Activated T-helper 1 cell treated with anti-CD3 and anti-CD28 coated beads, Interleukin-2, amount 50 U/mL, for 16 hours (primary cell): ENCODE measurements at places on chromosomes 2 and 18.

DNA sequence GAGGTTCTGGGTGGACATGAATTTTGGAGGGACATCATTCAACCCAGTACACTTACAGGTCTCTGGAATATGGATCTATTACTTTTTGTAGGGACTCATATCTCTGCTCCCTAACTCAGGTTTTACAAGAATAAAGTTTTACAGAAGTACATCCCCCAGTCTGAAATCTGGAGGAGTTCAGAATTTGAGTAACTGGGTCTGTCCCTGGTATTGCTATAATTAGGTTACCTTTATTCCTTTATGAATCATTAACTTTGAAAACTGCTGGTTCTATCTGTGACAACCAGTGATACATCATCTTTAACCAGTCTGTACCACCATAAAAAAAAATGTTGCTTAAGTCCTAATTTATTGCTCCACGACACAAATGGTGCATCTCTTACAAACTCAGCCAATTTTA, 59.9 kb downstream of the INSIG2 start:
- DNase-seq: no peak

GRCh38 chr2:43743706-43744105, 30.1 kb upstream of the DYNC2LI1 start:
- no peak for DNase-seq

GRCh38 chr2:63817382-63817781, 24.3 kb upstream of the UGP2 start:
- DNase-seq: no peak

DNA sequence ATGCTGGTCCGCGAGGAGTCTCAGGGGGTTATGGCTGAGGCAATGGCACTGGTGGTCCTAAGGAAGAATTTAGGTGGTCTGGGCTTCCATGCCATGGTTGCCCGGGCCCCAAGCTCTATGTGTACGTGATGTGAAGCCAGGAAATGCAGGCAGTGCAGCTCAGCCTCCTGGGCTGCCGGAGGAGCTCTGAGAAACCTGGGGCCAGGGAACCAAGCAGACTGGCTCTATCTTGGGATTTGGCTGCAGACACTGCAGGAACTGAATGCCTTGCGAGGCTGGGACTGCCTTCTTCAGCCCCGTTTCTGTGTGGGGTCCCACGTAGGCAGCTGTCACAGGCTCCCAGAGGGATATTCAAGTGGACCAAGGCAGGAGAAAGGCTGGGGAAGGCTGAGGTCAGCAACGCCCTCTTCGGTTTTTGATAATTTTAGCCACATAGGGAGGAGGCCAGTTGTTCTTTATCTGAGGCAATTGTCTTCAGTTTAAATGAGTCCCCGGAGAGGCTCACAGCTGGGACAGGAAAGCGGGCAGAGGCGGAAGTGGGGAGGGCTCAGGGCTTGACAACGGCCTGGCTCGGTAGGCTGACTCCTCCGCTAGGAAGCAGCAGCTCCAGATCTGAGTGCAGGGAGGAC, 77.7 kb downstream of the RHOB start:
- no peak for DNase-seq

GRCh38 chr2:129611471-129611870, 368.0 kb upstream of the RAB6C start:
- DNase-seq: no peak

GRCh38 chr2:73238976-73239375, 4.9 kb downstream of the CCT7 start:
- DNase-seq: no peak

- no peak for DNase-seq
Measured at GRCh38 chr2:173657996-173658717, 303.5 kb downstream of the CDCA7 start.

DNA sequence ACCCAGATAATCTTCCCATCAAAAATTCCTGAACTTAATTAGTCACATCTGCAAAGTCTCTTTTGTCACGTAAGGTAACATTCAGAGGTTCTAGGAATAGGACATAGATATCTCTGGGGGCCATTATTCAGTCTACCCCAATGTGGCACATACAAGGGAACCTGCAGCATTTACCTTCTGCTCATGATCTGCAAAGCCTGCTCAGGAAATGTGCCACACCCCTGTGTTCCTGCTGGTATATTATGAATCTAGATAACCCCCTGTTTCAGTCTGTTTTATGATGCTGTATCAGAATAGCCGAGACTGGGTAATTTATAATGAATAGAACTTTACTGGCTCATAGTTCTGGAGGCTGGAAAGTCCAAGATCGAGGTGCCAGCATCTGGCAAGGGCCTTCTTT, 103.5 kb downstream of the ARL4C start:
- no peak for DNase-seq

DNA sequence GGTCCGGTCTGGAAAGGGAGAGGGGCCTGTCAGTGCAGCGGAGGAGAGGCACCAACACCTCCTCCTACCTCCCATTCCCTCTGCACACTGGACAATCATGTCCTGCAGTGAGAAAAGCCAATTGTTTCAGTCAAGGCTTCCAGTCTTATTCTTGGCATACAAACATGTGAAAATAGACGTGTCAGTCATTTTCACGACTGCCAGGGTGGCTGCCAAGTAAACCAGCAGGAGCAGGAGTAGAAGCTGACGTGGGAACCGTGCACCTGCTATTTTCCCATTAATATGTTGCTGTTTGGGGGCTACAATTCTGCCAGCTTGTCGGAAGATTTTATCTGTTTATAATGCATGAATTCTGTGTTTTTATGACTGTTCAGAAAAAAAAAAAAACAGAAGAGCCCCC, 202.3 kb downstream of the SPP2 start:
- DNase-seq: no peak

DNA sequence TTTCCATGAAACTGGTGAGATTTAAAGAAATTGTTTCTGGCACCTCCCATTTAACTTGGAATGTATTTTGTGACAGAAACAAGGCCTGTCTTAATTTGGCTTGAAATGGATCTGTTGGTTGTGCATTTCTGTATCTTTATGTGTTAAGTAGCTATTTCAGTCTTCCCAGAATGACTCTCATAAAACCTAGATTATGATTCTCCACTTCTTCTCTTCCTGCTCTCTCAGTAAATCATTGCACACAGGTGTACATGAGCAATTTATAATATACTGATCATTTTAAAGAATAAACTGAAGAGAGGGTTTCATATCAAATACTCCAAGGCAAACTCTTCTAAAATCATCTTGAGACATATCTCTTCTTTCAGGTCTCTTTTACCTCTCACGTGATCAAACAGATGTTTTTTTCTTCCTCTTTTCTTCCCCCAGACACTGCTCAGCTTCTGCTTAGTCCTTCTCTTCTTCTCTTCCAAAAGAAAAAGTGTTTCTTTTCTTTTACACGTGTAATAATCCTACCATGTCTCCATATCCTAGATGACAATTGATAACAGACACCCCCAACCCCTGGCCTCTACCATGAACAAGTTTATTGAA, 112.0 kb downstream of the PPP1R1C start:
- DNase-seq: no peak

DNA sequence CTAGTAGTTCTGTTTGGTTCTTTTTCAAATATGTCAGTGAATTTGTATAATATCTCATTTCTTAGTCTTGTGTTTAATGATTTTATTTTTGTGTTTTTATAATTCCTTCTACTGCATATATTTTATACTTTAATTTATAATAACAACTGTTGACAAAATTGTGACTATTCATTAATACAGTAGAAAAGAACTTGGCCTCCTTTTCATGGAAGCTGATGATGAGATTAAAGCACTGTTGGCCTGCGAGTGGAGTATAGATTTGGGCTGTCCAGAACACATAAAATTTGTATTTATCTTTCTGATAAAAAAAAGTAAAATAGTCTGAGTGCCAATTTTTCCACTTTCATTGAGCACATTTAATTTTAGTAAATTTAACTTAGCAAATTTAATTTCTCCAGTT, 12.1 kb downstream of the CFLAR start:
- no peak for DNase-seq

DNA sequence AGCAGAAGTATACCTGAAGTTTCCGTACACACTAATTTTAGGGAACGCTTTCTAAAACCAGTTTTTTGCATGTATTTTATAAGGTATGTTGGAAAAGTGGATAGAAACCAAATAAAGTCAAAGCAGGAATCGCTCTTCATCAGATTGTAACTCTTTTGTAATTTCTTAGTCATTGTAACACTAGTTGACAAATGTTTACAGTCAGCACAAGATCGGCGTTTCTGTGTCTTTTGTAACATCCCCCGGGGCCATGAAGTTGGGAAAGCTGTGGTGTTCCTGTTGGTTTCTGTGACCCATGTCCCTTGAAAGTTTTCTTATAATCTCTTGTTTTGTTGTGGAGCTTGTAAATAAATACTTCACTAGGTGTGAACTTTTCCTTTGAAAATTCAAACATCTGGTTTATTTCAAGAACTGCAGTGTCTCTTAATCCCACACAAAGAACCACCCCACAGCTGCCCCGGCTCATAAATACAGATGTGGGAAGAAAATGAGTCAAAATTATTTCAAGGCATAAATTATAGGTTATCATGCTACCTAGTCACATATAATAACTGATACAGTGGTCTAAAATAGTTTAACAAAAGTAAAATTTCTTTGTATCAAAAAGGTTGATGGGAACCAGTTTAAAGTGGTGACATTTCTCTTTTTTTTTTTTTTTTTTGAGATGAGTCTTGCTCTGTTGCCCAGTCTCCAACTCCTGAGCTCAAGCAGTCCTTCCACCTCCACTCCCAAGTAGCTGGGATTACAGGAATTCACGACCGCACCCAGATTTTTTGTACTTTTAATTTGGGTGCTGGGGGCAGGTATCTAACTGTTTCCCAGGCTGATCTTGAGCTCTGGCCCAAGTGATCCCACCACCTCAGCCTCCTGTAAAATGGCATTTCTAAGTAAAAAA, 751 bp upstream of the NMI start:
- no peak for DNase-seq

DNA sequence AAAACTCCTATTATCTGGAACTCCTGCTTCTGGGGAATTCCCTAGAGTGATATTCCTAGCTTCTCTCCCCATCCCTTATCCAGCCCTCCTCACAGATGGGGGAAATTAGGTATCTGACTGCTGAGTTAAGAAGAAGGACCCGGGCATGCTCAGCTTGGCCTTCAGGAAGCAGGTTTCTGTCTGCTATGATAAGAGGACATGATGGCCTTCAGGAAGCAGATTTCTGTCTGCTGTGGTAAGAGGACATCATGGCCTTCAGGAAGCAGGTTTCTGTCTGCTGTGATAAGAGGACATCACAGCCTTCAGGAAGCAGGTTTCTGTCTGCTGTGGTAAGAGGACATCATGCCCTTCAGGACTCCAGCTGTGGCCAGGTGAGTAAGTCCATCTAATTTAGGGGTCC, 65.2 kb downstream of the PLEKHM3 start:
- no peak for DNase-seq

GRCh38 chr2:138470941-138471340, 30.6 kb upstream of the SPOPL start:
- DNase-seq: no peak

DNA sequence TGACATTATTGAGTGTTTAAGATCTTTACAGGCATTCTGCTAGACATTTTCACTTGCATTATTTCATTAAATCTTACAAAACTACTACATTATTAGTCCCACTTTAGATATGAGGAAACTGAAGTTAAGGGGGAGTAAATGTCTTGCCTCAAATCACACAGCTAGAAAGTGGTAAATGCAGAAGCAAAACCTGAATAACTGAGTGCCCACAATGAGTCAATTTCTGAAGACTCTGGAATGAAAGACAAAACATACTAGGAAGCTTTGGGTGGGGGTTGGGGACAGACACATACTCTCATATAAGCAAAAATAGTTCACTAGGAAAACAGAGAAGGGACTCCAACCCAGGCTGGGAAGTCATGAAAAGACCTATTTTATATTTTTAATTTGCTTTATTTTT, 214.4 kb upstream of the LRATD1 start:
- DNase-seq: no peak

DNA sequence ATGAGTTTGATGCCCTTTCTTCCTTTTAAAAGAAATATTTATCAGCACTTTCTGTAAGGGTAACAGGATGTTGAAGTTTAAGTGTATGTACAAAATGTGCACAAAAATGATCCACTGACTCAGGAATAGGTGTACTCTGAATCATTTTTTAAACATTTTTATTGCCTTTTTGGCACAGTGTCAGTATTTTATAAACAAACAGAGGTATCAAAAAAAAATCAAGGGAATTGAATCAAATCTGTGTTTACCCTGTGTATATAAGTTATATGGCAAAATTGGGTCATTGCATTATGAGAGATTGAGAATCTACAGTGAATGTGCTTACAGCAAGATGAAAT, 513.9 kb upstream of the NETO1 start:
- DNase-seq: no peak

- DNase-seq: no peak
Measured at GRCh38 chr2:209208211-209208610, 215.6 kb upstream of the MAP2 start.

DNA sequence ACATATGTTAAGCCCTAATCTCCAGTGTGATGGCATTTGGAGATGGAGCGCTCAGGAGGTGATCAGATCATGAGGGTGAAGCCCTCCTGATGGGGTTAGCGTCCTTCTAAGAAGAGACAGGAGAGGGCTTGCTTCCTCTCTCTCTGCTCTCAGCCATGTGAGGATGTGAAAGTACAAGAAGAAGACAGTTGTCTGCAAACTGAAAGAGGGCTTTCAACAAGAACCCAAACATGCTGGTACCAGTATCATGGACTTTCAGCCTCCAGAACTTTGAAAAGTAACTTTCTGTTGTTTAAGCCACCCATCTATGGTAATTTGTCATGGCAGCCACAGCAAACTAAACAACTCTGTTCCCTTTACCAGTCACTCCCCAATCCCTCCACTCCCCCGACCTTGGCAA, 47.4 kb downstream of the CACNB4 start:
- no peak for DNase-seq

- no peak for DNase-seq
Measured at GRCh38 chr18:32081881-32082280, 9.8 kb upstream of the RNF138 start.

DNA sequence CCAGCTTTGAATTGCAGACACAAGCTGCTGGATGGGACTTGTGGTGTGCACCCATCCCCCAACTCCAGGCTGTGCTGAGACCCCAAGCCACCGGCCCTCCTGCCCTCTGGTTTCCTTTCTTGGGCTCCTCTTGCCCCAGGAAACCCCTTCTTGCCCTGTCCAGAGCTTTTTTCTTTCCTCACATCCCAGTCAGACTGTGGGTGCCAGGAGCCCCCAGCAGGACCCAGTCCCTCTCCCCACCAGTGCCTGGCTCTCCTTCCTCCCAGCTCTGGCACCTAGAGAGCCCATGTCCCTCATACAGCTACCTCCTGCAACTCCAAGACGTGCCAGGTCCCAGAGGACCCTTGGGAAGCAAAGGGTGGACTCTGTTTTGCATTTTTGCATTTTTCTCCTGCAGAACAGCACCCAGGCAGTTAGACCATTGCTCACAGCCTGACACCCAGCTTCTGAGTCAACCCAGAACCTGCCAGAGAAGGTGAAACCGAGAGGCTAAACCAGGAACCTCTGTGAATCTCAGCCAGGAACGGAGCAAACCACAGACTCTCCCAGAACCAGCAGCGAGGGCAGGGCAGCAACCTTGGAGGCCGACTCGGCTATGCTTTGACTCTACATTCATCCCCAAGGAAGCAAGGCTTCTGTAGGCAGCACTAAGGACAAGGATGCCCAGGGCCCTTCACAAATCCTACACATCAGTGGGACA, 221.1 kb downstream of the ANAPC1 start:
- no peak for DNase-seq
